ENCODE measurements at places on chromosomes 3 and 15.

GRCh38 chr3:120102674-120103073 lies 8.4 kb upstream of the GSK3B start:
- DNase-seq = no peak

- peak; percentile 16 for DNase-seq
Measured at GRCh38 chr15:31262901-31263671, 63.5 kb upstream of the KLF13 start.

- peak; percentile 74 for DNase-seq
Measured at GRCh38 chr3:10945683-10946287, 46.8 kb upstream of the SLC6A1 start.

DNA sequence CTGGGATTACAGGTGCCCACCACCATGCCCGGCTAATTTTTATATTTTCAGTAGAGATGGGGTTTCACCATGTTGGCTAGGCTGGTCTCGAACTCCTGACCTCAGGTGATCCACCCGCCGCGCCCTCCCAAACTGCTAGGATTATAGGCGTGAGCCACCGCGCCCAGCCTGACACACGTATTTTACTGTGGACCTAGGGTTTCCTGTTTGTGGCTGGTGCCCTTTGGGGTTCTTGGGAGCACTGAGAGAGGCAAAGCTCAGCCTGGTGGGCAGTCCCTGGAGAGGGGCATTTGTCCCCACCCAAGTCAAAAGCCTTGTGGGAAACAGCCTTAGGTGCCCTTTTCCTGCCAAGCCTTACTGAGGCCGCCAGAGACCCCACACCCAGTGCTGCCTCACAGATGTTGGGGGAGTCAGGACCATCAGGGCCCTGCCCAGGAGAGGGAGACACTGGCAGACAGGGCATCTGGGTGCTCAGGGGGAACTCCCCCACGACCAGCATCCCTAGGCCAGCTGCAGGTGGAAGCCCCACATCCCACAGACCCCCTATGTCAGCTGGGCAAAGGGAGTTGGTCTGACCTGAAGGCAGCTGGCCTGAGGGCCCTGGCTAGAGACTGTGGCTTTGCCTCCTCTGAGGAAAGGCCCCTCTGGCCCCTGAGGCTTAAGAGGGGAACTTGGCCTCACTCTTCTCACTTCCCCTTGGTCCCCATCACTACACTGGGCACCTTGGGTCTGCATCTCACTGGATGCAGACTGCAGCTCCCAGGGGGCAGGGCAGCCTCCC lies 35.1 kb downstream of the DNAH1 start:
- DNase-seq = peak; percentile 4

- no peak for DNase-seq
Measured at GRCh38 chr3:182969277-182969676, 11.1 kb downstream of the DCUN1D1 start.

- no peak for DNase-seq
Measured at GRCh38 chr3:121834157-121834670, 646 bp downstream of the IQCB1 start.

- DNase-seq = no peak
Measured at GRCh38 chr15:89501646-89502045, 5.3 kb upstream of the RHCG start.

- no peak for DNase-seq
Measured at GRCh38 chr3:141723255-141723654, 14.8 kb upstream of the RNF7 start.

- no peak for DNase-seq
Measured at GRCh38 chr3:39869890-39870289, 60.5 kb downstream of the MYRIP start.

DNA sequence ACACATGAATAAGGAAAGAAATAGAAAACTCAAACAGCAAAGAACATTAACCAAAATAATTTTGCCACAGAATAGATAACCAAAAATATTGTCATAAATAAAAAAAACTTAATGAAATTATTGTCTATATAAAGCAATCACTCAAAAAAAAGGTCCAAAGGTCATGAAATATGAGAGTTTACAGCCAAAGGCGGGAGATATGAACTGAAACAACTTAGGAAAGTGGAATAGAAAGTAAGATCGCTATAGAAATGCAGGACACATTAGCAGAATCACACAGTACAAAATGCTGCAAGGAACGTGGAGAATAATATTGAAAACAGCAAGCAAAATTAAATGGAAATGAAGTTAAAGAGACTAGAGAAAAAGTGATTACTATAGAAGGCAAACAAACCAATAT lies 375.0 kb upstream of the ARHGEF26 start:
- DNase-seq = no peak

DNA sequence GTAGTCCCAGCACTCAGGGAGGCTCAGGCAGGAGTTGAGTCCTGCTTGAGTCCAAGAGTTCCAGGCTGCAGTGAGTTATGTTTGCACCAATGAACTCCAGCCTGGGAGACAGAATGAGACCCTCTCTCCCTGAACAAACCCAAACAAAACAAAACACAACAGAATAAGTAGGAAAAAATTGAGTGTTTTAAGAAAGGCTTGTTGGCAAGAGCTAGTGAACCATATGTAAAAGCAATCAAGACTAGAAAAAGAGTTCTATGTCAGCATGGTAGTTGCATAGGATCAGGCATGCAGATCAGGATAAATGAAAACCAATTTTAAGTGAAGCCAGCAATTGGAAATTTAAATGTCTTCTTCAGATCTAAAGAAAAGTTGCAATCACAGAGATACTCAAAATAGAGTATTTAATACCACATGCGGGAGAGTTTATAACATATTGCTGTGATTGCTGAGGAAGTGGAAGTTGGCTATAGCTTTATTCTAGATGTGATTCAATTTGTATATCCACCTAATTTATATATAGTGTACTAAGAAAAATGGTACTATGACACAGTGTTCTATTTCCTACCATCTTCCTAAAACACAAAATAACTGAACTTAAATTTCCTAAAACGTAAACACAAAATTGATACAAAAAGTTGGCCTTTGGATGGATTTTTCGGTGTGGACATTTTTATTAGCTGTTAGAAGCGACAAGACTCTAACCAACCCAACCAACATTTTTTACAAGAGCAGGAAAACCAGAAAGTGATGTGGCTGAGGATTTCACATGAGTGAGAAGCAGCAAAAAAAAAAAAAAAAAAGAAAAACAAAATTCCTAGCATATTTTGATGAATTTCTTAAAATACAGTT lies 101.9 kb upstream of the ROBO1 start:
- no peak for DNase-seq

DNA sequence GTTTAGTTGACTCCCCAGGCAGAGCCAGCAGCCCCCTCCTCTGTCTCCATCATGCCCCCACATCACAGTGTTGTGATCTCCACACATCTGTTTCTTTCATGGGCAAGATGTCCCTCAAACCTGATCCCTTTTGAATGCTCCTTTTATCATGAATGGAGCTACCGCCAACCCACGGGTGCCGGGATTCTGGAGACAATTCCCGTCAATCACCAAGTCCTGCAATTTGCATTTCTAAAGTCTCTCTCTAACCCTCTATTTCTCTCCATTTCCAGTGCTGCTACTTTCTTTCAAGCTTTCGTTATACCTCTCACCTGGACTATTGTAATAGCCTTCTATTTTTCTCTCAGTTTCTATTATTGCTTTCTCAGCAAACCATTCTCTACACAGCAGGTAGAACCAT lies 89.7 kb upstream of the CCNL1 start:
- DNase-seq = no peak

- no peak for DNase-seq
Measured at GRCh38 chr3:67866571-67866970, 212.2 kb upstream of the SUCLG2 start.

- no peak for DNase-seq
Measured at GRCh38 chr3:77682162-77682561, 642.3 kb downstream of the ROBO2 start.

- peak; percentile 77 for DNase-seq
Measured at GRCh38 chr3:101574388-101575112, 570 bp downstream of the PCNP start.

DNA sequence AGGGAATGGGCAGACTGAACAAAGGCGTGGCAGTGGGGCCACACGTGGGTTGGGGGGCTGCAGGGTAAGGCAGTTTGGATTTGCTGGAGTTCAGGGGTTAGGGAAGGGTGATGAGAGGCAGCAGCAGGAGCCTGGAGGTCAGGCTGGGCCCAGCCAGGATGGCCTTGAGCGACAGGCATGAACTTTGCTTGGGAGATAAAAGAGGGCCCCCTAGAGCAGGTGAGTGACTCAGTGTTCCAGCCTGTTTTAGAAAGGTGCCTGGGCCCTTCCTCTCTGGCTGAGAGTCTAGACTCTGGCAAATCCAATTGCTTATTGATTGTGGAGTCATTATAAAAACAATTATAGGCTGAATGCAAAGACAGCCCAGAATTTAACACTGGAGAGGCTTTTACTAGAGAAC lies 75.1 kb downstream of the RAB11A start:
- no peak for DNase-seq

GRCh38 chr3:49805897-49806701 lies 3.0 kb downstream of the INKA1 start:
- peak; percentile 71 for DNase-seq

- DNase-seq = no peak
Measured at GRCh38 chr3:10333349-10333650, 12.4 kb upstream of the SEC13 start.

Measured in posterior cingulate gyrus (tissue), 11 donors.